ENCODE measurements at places on chromosomes 7 and 10.

GRCh38 chr7:22438994-22439393 lies 61.0 kb downstream of the STEAP1B start:
- H3K27ac ChIP-seq, result no peak overlapping the region
- H3K36me3 ChIP-seq, result no peaks in the 10 kb centered on the region
- no peaks in the 10 kb centered on the region for H3K4me1 ChIP-seq
- no peak for DNase-seq

GRCh38 chr10:110029450-110029849 lies 21.7 kb downstream of the ADD3 start:
- H3K4me3 ChIP-seq, result no peak overlapping the region
- no peaks in the 10 kb centered on the region for H3K27me3 ChIP-seq
- H3K36me3 ChIP-seq, result no peaks in the 10 kb centered on the region
- peaks cover 29% of the 10 kb centered on the region for H3K4me1 ChIP-seq
- no peak overlapping the region for H3K27ac ChIP-seq

DNA sequence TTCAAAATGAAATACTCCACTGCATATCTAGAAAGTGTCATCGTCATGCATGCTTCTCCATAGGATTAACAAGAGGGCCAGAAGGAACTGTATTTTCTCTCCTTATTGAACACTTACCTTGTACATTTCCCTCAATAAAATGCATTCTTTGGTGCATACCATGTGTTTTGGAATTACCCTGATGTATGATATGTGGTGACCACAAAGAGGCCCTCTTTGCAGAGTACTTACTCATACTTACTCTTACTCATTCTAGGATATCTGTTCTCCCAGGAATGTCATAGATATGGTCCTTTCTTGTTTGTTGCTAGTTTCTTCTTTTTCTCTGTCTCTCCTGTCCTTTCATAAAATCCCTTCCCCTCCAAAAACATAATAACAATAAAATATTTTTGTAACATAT lies 1087.1 kb upstream of the POT1 start:
- no peaks in the 10 kb centered on the region for H3K36me3 ChIP-seq
- H3K27ac ChIP-seq, result no peak overlapping the region
- H3K27me3 ChIP-seq, result no peaks in the 10 kb centered on the region
- H3K4me1 ChIP-seq, result no peaks in the 10 kb centered on the region
- no peak for DNase-seq

DNA sequence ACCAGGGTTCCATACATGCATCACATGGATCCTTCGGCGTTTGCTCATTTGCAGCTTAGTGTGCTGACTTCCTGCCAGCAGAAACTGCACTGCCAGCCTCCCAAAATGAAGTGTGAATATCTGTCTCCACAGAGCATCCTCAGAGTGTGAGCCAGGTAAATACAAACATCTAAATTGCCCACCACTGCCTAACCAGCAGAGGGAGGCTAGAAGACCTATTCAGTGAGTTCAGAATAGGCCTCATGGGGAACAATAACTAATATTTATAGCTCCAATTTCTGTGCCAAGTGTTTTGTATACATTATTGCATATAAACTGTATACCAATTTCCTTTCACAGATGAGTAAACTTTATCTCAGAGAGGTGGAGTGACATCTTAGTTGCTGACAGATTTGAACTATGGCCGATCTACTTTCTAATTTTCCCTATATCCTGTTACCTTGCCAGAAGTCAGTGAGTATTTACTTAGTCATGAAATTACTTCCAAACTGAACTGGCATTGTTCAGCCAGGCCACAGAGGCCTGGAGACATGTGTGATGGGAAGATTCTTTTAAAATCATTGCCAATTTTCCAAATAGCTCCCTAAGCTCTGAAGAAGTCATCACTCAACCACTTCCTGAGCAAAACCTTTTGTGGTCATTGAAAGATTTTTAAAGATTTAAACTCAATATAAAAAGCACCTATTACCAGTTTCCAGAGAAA lies 926.5 kb upstream of the GHITM start:
- DNase-seq, result no peak
- no peaks in the 10 kb centered on the region for H3K36me3 ChIP-seq
- no peaks in the 10 kb centered on the region for H3K27me3 ChIP-seq
- H3K27ac ChIP-seq, result no peak overlapping the region
